ENCODE measurements at places on chromosomes 7 and 10.

DNA sequence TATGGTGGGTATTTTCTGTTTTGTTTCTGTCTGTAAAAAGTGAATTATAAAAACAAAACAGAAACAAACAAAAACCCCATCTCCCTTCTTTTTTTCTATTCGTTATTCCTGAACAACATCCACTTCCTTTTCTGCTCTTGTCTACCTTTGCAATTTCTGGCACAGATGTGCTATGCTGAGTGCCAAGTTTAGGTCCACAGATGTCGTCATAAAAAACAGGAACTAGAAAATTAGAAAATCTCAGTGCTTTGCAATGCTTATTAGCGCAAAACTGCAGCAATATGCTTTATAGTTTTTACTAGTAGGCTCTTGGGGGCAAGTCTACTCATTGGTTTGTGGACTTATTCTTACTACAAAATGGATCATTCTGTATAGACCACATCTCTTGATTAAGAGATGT lies 94.2 kb upstream of the PRKCQ start:
- DNase-seq, result peak; percentile 25

GRCh38 chr7:26370011-26370410 lies 78.3 kb downstream of the SNX10 start:
- no peak for DNase-seq

DNA sequence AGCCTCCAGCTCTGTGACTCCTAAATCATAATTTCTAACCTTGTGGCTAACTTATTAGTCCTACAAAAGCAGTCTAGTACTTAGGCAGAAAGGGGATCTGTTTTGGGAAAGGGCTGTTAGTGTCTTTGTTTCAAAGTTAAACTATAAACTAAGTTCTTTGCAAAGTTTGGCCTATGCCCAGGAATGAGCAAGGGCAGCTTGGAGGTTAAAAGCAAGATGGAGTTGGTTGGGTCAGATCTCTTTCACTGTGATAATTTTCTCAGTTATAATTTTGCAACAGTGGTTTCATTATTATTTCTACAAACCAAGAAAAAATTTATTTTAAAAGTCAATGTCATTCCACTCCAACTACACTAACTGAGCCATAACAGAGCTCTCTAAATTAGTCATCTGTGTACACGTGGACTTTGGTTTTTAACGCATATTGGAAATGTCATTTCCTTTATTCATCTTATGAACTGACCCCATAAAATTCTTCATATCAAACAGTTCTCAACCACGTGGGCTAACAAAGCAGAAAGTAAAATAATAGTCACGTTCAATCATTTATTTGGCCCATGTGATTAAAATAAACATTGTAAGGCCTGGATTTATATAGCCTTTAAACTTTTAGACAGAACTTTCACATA lies 143.2 kb upstream of the C7orf33 start:
- no peak for DNase-seq

DNA sequence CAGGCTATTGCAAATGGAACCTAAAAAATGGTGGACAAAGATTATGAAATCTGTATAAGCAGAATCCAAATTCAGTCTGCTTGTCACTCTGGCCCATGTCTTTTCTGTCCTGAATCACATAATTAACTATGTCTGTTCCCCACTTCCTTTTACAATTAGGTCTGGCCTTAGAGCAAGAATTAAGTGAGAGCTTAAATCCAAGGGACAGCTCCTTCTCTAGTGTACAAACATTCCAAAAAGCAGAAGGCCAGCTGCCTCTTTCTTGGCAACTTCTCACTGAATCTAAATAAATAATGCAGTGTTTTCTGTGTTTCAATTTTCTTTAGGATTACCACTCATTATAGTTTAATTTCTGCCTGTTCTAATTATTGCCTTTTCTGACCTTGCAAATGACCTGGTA lies 39.3 kb upstream of the NEBL start:
- DNase-seq, result no peak

DNA sequence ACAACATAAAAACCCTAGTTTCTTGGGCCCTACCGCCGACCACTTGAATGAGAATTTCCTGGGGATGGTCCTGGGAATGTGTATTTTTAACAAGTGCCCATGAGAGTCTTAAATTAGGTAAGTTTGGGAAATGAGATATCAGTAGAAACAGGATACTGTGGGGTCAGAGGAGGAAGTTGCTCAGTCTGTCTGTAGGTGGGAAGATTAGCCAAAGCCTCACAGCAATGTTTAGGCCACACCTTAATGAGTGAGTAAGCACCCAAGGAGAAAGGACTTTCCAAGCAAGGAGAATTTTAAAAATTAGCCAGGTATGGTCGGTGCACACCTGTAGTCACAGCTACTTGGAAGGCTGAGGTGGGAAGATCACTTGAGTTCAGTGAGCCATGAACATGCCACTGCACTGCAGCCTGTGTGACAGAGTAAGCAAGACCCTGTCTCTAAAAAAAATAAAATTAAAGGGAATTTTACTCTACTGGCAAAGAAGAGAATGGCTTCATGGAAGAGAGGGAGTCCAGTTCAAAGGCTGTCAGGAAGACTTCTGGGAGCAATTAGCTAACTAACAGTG lies 31.9 kb downstream of the PAPSS2 start:
- DNase-seq, result no peak

DNA sequence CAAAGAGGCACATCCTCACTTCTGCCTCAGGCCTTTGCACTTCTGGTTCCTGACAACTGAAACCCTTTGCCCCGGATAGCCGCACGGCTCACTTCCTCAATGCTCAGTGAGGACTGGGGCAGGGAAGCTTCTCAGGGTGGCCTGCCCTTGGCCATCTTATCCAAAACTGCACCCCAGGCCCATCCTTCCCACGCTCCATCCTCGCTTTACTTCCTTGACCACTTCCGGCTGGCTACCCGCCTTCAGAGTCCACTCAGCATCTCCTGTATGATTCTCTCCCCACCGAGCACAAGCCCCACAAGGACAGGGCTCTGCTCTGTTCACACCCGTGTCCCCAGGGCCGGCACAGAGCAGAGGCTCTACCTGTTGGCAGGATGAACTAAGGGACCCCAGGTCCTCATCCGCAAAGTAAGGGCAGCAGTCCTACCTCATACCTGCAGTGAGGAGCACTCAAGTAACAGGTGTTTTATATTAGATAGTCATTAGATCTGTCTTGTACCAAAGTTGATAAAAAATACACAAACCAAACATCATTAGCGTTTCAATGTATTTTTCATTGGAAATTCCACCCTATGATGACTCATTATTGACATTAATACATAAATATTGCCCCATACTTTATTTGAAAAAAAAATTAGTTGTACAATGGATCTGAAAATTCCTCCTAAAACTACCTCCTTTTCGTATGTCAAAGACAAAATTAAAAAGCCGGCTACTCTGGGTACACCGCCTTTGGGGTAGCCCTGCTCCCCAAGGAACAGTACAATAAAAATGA lies 35.0 kb downstream of the GNA12 start:
- no peak for DNase-seq

- no peak for DNase-seq
Observed at GRCh38 chr7:45081670-45081974, 7.1 kb downstream of the NACAD start.

GRCh38 chr10:45325116-45325515 lies 9.7 kb upstream of the OR13A1 start:
- DNase-seq, result no peak

- DNase-seq, result peak; percentile 76
Observed at GRCh38 chr10:123583639-123584418, 82.3 kb upstream of the GPR26 start.

DNA sequence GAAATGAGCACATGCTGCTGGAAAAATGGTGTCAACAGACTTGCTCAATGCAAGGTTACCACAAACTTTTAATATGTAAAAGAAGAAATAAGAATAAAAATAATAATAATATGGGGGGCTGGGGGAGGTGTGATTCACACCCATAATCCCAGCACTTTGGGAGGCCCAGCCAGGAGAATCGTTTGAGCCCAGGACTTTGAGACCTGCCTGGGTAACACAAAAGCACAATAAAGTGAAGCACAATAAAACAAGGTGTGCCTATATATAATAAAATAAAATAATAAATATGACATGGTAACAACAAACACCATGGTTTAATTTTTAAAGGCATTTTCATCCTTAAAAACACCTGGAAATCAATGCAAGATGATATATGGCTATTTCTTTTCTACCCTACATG lies 25.1 kb downstream of the EIF3A start:
- no peak for DNase-seq

GRCh38 chr10:88791924-88792323 lies 10.6 kb upstream of the LIPM start:
- DNase-seq, result peak; percentile 21

- DNase-seq, result peak; percentile 50
Observed at GRCh38 chr7:75915416-75916156, 631 bp downstream of the POR start.

GRCh38 chr10:116796469-116796868 lies 52.8 kb upstream of the ENO4 start:
- no peak for DNase-seq

- no peak for DNase-seq
Observed at GRCh38 chr7:23944131-23944530, 234.1 kb downstream of the STK31 start.

DNA sequence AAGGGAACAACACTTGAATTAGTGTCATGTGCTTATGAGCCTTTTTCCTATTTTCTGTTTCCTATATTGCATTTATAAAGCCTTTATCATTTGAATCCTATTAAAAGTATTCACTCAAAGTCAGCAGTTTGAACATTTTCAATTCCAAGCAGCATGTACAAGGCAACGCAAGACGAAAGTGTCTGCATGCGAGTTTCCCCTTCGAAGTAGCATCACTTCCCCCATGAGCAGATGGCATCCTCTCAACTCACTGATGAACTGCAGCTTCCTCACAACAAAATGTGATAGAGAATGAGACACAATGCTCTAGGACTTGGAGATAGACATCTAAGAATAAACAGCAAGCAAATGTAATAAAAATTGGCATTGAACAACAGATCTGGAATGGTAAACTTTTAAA lies 270.7 kb downstream of the PRPF18 start:
- no peak for DNase-seq

- DNase-seq, result peak; percentile 71
Observed at GRCh38 chr7:46139079-46139478, 218.0 kb upstream of the IGFBP3 start.

DNA sequence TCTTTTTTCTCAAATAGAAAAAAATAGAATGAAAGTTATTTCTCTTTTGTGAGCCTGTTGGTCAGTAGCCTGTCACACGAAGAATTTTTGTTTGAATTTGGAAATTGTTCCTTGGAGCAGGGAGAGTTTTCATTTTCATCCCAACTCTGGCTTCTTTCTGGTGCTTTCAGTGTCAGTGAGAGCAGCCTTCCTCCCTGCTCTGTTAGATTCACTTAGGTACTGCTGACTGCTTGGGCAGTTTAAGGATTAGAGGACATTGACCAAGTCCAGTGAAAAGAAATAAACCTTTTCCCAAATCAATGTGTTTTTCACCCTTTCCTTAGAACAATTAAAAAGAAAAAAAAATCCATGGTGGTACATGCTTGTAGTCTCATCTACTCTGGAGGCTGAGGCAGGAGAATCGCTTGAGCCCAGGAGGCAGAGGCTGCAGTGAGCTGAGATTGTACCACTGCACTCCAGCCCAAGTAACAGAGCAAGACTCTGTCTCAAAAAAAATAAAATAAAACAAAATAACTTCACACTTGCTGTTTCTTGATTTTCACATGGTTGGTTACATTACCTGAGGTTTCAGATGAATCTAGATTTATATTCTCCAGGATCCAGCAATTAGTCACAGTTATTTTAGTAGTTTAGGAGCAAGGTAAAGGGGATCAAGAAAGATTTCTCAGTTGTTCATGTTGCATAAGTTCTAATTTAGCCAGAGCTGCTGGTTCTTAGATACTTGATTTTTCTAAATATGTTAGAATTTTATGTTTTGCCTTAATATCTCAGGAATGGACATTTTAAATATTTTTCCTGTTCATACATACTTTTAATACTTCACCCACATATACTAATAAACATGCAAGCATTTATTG lies 63.1 kb downstream of the ZNRF2 start:
- DNase-seq, result no peak

DNA sequence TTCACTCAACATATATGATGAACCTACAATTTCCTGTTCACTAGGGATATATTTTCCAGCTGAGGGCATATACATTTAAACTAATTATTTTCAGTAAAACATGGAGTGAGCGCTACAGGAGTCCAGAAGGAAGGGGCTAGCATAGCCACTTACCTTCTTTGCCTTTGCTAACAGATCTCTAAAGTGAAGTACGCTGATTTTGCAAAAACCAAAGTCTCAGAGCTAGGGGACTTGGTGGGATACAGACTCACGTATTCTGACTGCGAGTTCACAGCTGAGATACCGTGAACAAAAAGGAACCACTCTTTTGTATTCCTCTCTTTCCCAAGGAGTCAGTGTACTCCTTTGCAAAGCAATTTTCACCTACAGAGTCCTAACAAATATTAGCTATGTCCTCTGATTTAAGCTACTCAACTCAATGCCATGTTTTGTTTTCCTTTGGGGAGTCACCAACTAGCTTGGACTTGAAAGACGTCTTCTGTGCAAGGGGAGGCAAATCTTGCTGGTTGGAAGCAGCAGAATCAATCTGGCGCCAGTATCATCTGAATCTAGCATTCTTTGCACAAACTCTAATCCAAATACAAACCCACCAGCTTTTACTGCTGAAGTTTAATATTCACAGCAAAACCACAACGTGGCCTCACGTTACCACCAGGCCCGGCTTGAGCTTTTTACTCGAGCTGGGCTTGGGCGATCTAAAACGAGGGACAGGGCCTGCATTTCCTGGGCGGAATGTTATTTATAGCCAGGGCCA lies 657 bp downstream of the CDNF start:
- no peak for DNase-seq

DNA sequence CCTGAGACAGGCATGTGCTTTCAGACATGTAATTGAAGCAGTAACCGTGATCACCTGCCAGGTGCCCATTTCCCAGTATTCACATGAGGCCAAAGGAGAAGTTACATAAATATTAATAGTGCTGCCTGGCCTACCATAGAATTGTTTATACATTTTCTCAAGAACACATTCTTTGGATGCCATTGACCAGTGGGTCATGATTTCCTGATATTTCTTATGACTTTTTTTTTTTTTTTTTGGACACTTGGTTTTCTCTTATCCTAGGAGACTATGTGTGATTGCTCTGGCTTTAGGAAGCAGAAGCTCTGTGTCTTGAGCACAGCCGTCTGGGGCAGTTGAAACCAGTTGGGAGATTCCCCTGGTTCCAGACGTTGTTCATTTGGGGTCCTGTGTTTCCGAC lies 143.9 kb upstream of the NPS start:
- peak; percentile 63 for DNase-seq

DNA sequence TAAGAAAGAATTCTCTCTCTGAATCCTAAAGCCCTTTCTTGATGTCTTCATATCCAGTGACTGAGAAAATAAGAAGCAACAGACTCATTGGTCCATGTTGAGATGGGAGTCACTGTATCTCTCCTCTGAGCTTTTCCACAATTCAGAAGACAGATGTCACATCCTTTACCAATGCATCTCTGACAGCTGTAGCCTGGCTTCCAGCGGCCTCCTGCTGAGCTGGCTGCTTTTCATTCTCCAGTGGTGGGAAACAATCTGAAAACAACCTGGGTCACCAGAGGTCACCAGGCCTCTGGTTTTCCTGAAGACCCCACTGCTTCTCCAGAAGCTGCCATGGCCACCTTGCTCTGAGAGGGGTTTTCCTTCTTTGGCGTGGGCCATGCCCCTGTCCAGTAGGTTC lies 18.3 kb upstream of the RPA3 start:
- DNase-seq, result no peak

Data from fibroblast of pulmonary artery (primary cell).